Sciatic nerve (tissue), 2 donors: ENCODE measurements at places on chromosomes 2 and 18.

- no peak for DNase-seq
These were observed 137.5 kb downstream of the GPD2 start for GRCh38 chr2:156573710-156574109.

GRCh38 chr2:6913415-6914157 is 3.6 kb upstream of the RNF144A start:
- no peak for DNase-seq

DNA sequence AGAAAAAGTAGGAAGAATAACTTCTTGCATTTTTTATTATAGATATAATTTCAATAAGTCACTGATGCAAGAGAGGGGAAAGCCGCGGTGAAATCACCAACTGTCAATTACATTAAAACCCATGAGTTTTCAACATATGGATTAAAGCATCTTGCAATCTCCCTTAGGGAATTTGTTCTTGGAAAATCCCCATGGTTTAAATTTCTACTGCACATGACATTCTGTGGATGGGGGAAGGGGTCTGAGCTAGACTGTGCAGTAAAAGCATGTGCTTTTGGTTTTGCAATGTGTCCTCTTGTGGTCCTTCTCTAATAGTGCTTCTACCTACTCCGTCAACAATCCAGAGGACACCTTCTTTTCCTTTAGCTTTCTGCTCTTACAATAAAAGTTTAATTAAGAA is 894.0 kb downstream of the DCDC2C start:
- DNase-seq, result no peak

GRCh38 chr2:133512121-133512520 is 56.1 kb downstream of the NCKAP5 start:
- no peak for DNase-seq

DNA sequence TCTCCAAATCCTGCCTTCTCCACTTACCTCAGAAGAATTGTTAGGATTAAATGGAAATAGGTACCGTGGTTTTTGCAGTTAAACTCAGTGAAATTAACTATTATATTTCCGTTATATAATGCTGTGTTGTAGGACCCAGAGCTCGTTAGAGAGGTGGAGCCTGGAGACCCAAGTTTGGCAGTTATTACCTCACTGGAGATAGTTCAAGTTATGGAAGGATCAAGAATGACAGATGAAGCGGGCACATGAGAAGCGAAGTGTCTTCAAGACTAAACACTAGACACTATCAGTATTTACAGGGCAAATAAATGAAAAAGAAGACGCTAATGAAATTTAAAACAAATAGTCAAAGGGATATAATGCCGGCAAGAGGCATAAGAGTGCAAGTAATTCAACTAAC is 866 bp downstream of the CWC22 start:
- no peak for DNase-seq

- DNase-seq, result no peak
These were observed 419.6 kb upstream of the POU3F3 start for GRCh38 chr2:104434318-104434792.

DNA sequence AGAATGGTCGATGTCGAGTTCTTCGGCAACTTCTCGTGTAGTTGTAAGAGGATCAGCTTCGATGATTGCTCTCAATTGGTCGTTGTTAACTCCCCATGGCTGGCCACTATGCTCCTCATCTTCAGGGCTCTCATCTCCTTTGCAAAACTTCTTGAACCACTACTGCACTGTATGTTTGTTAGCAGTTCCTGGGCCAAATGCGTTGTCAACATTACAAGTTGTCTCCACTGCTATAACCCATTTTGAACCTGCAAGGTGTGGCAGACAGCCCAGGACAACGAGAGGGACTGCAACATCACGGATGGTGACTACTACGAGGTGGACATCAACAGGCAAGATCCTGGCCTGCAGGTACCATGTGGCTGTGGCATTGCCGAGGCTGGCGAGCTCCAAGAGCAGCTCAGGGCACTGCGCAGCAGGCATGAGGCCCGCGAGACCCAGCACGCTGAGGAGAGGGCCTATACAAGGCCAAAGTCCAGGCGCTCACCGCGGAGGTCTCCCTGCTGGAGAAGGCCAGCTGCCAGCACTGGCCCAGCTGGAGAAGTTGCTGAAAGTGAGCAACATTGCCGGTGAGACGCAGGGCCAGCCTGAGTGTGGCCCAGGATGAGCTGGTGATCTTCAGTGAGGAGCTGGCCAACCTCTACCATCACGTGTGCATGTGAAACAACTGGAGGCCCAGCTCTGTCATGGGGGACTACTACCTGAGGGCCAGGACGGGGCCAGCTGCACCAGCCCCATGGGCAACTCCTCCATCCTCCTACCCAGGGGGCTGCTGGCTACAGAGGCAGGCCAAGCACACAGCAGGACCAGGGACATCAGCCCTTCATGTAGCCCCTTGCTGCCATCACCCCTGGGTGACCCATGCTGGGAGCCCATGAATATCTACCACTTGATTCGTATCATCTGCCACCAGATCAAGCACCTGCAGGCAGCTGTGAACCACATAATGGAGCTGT is 20.2 kb downstream of the CLK1 start:
- no peak for DNase-seq

DNA sequence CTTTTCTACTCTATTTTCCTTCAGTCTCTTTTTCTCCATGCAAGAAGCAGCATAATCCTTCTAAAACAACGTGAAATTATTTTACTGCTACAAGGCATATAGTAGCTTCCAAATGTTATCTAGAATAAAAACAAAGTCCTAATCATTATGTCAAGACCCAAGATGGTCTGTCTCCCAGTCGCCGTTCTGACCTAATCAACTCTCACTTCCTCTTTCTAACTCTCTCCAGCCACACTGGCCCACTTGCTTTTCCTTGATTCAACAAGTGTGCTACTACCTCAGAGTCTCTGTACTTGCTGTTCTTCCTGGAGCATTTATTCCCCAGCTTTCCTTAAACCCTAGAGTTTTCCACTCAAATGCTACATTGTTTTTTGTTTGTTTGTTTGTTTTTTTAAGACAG is 1491.2 kb downstream of the LRP1B start:
- no peak for DNase-seq
